Midbrain (tissue), 1 donor: ENCODE measurements at places on chromosomes 3 and 15.

DNA sequence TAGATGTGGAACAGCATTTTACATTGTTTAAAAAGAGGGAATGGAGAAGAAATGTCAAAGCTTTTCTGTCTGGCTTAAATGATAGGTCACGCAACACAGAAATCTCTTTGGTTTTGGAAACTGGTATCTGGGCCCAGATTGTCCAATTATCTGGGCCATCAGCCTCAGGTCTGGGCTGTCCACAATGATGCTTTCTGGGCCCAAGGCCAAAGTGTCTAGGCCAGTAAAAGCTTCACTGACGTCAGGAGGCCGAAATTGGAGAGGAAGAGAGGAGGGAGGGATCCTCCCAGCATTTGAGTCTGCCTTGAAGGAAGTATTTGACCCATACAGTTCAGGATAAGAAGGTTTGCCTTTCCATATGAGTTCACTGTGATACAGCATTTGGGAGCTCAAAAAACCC is 60.7 kb upstream of the ALDH1A3 start:
- no peak for DNase-seq

- DNase-seq, result no peak
These were observed 74.3 kb downstream of the CORO2B start for GRCh38 chr15:68653031-68653635.

DNA sequence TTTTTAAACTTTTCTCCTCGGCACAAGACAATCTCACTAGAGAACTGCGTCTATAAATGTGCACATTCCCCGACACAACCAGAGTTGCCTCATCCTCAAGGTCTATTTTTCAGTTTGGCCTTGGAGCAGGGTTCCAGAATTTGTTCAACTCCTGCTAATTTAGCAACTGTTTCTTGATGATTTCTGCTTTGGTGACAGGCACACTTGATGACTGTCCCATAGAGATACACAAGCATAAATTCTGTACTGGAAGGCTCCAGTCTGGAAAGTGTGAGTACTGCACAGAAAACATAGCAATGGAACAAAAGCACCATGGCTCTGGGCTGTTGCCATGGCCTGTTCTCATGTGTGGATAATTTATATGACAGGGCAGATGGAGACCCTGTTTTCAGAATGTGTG is 379.6 kb upstream of the PDZRN3 start:
- no peak for DNase-seq

- DNase-seq, result no peak
These were observed 383.0 kb downstream of the ZBTB20 start for GRCh38 chr3:114764056-114764492.

GRCh38 chr15:68204776-68205557 is at the start of gene CALML4:
TSS of gene CALML4 (minus strand) at chr15:68205332. CDS start at chr15:68205247, 85 bp downstream.
- peak; percentile 32 for DNase-seq

- DNase-seq, result no peak
These were observed 82.4 kb downstream of the NR2F2 start for GRCh38 chr15:96412906-96413231.

- DNase-seq, result no peak
These were observed 27.8 kb downstream of the RBPMS2 start for GRCh38 chr15:64747578-64747977.

GRCh38 chr3:8766148-8766547 is 3.3 kb downstream of the OXTR start:
- DNase-seq, result no peak

GRCh38 chr3:151688571-151688970 is 45.2 kb upstream of the AADACL2 start:
- no peak for DNase-seq

DNA sequence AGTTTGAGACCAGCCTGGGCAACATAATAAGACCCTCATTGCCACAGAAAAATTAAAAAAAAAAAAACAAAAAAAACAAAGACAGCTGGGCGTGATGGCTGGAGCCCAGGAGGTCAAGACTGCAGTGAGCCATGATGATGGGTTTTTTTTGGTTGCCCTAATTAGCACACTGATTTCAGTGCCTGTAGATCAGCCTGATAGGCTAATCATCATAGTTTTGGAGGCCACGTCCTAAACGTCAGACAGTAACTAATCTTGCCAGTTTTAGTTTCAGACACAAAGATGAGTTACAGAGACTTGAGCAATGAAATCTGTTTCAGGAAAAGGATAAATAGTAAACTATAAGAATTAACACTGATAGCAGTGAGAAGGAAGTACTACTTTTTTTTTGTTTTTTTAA is 55.4 kb downstream of the LRCH3 start:
- DNase-seq, result no peak

DNA sequence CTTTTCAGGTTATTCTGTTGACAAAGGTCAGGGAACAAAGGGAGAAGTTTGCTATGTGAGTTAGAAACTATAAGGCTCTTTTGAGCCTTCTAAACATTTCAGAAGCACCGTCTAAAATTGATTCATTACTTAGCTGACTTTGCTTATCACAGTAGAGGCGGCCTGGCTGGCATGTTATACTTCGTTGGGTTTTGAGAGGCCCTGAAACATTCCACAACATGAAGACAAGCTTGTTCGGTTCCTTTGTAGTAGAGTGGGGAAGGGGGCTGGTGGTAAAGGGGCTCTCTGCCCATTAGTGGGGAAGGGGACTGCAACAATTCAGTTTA is 23.6 kb downstream of the ZBTB38 start:
- DNase-seq, result no peak

DNA sequence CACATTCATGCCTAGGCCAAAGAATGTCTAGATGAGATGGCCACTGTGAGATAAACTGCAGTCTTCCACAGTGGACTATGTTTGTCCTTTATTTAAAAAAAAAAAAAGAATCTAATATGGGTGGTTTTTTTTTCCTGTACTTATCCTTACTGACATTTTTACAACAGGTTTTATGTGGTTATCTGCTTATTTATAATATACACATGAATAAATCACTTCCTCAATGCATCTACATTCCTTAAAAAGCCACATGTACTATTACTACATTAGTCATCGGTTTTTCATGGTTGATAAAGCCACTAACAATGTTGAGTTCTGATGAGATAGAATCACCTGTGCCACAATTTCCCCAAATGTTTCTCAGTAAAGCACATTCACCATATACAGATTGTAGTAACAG is 341.3 kb upstream of the THBS1 start:
- no peak for DNase-seq

- DNase-seq, result peak; percentile 31
These were observed 54.4 kb upstream of the EHHADH start for GRCh38 chr3:185308126-185308754.

- no peak for DNase-seq
These were observed 101.3 kb downstream of the NR2F2 start for GRCh38 chr15:96431786-96432185.

DNA sequence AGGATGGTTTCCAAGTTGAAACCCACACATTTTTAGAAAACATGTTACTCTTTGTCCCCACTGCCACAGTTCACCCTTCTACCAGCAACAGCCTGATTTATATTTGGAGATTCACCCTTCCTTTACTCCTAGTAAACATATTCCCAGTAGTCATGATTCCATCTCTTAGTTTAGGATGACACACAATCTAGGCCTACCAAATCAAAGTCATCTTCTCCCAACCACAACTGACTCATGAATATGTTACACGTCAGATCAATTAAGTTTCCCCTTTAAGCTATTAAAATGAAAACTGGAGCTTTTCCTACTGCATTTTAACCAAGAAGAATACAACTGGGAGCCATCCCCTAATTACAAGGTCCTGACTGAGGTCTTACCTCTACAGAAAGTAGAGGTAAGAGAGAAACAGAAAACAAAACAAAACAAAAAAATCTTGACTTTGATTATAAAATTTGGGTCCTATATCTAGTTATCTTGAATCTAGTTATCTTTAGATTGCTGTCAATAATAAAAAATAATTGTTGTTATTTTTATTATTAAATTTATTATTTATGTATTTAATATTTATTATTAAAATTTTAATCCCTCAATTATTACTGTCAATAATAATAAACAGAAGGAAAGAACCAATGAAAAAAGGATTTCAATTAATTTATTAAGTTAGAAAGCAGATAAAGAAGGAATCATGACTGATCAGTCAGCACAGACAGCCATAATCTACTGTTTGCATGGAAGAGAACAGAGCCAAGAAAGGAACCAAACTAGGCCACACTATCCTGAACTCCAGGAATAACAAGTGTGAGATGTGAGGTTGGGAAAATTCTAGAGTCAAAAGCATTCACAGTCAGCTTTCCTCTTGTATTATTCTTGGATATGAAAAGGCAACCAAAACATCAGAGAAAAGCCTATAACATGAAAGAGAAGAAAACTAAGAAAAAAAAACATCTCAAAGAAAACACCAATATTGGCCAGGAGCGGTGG is 12.5 kb downstream of the DPH6 start:
- DNase-seq, result no peak

GRCh38 chr15:31563421-31563820 is 236.8 kb downstream of the KLF13 start:
- DNase-seq, result no peak

DNA sequence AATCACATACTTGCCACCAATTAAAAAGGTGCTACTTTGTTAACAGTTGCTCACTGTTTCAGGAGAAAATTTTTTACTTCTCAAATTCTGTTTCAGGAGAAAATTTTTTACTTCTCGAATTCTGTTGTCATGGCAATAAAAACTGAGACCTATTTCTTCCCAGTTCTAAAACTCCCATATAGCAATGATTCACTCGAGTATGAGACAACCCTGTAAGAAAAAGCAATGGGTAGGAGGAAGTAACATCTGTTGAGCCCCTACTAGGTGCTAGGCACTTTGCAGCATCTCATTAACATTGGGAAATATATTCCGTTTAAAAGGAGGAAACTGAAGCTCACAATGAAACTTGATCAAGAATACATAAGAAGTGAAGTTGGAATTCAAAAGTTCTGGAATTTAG is 35.1 kb upstream of the IGSF11 start:
- no peak for DNase-seq

DNA sequence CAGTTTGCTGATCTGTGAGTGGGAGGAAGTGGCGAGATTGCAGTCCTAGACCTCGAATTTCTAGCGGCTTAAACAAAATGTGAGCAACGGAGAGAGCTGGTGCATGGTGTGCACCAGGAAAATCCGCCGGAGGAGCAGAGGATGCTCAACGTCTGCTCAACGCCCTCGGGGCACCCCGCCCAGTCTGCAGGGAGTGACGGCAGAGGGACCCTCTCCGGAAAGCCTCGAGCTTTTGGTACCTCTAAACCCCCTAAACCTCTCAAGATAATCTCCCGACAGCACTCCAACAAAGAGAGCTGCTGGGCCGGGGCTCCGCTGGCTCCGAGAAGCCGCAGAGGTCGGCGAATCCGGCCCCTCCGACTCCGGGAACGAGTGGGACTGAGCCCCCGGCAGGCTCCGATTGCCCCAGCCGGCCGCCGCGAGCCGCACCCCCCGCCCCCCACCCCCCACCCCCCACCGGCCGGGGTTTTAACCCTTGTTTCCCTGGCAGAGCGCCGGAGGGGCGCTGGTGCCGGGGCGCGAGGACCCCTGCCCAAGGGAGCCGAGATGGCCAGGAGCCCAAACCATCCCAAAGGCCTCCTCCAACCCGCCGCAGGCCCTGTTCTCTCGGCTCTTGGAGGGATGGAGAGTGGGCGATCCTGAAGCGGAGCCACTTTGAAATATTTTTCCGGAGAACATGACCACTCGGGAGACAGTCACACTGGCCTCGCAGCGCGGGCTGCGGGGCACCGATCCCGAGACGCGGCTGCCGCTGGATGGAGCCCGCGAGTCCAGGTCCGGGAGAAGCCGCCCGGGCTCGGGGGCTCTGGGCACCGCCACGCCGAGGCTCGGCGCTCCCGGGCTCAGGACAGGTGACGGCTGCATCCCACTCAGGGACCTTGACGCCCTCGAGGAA is 1.5 kb downstream of the MEGF11 start:
- DNase-seq, result peak; percentile 49

- DNase-seq, result no peak
These were observed 2.4 kb upstream of the PIK3R4 start for GRCh38 chr3:130748981-130749380.

DNA sequence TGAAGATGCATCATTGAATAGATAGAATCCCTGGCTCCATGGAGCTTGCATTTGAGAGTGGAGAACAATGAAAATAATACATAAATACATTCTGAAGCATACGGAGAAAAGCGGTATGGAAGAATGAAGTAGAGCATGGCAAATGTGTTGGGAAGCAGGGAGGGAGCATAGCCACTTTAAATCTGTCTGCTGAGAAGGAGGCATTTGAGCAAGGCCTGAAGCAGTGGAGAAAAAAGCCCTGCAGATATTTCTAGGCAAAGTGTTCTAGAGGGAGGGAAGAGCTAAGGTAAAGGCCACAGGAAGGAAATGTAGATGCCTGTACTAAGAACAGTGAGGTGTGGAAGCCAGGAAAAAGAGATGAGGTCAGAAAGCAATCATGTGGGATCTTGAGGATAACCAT is 484.8 kb downstream of the CNTN3 start:
- DNase-seq, result no peak

- DNase-seq, result peak; percentile 42
These were observed 556 bp downstream of the PEX5L start for GRCh38 chr3:180036092-180036670.

DNA sequence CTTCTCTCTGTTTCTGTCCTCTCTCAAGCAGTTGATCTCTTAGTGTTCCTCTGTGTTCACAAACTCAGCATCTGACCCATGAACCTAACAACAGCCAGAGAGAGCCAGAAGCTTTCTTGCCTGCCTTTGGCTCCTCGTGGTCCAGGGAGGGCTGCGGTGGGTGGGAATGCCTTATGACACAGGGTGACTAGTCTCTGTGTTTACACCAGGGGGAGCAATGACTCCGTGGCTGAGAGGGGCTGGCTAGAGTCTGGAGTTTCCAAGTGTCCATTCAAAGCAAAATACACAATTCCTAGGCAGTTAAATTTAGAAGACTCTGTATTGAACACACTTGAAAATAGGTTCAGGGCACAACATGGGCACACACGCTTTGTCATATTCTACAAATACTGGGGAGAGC is 370.0 kb upstream of the FRG2C start:
- peak; percentile 23 for DNase-seq

DNA sequence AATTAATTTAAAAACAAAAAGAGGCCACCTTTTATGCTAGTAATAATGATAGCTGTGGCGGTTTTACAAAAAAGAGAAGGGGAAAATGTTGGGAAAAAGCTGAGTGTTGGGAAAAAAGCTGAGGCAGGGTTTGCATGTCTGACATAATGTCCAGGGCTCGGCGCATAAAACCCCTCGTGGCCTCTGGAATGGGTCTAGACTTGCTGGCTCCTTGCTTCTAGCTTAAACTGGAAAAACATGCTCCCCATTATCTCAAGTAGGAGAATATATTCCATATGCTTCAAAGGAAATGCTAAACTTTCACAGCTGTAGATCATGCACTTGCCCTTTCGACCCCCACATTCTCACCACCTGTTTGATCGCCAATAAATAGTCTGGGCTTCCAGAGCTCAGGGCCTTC is 53.0 kb downstream of the CYP19A1 start:
- no peak for DNase-seq

DNA sequence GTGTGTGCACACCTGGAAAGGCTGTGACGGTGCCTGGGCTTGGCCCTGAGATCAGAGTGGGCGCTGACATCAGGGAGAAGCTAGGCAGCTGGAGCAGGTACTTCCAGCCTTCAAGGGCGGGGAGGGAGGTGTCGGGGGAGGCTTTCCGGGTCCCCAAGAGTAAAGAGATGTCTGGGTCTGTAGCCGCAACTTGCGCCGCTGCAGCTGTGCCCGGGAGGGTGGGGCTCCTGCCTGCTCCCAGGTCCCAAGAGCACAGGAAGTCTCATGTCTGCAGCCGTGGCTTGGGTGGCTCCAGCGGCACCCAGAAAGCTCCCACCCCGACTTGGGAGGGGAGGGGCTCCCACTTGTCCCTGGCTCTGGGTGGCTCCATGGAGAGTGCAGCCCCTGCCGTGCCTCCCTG is 103.2 kb upstream of the BNIP2 start:
- DNase-seq, result no peak
